ENCODE measurements at places on chromosomes 11 and 22.

DNA sequence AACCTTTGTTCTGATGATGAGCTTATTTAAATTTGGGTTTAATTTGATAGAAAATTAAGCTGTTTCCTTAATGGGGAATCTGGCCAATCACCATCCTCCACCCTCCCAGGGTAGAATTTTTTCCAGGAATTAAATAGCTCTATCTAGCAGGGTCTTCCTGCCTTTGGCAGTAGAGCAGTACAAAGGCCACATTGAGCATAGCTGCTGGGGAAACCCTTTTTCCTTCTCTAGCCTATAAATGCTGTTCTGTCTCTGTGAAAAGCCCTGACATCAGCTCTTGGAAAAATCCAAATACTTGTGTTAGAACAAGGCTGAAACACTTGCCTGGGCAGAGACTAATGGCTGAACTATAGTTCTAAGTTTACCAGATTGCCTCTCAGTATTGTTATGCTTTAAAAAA lies 55.1 kb downstream of the ARHGEF12 start:
- DNase-seq, result no peak
- H3K4me1 ChIP-seq, result peaks cover 4% of the 10 kb centered on the region
- H3K27ac ChIP-seq, result no peak overlapping the region

- no peak overlapping the region for H3K4me3 ChIP-seq
- no peak for DNase-seq
- peaks cover 3% of the 10 kb centered on the region for H3K4me1 ChIP-seq
- peaks cover 22% of the 10 kb centered on the region for H3K27me3 ChIP-seq
Observed at GRCh38 chr11:79018371-79018849, 422.4 kb downstream of the TENM4 start.

DNA sequence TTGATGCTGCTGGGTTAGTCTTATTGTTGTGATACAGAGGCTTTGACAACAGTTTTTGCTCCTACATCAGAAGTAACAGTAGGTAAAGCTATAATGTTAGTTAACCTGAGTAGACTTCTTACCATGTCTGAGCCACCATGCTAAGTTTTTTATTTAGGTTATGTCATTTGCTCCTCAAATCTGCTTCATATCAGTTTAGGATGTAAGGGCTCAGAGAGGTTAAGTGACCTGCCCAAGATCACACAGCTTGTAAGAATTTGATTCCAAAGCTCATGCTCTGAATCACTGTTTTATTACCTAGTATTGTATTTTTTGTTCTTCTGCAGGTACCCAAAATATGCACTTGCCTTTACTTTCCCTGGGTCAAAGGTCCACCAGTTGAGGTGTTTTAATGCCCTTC lies 161.7 kb downstream of the COMMD9 start:
- no peak overlapping the region for H3K27ac ChIP-seq
- no peaks in the 10 kb centered on the region for H3K36me3 ChIP-seq
- H3K27me3 ChIP-seq, result peaks cover 16% of the 10 kb centered on the region
- DNase-seq, result no peak
- no peaks in the 10 kb centered on the region for H3K4me1 ChIP-seq

DNA sequence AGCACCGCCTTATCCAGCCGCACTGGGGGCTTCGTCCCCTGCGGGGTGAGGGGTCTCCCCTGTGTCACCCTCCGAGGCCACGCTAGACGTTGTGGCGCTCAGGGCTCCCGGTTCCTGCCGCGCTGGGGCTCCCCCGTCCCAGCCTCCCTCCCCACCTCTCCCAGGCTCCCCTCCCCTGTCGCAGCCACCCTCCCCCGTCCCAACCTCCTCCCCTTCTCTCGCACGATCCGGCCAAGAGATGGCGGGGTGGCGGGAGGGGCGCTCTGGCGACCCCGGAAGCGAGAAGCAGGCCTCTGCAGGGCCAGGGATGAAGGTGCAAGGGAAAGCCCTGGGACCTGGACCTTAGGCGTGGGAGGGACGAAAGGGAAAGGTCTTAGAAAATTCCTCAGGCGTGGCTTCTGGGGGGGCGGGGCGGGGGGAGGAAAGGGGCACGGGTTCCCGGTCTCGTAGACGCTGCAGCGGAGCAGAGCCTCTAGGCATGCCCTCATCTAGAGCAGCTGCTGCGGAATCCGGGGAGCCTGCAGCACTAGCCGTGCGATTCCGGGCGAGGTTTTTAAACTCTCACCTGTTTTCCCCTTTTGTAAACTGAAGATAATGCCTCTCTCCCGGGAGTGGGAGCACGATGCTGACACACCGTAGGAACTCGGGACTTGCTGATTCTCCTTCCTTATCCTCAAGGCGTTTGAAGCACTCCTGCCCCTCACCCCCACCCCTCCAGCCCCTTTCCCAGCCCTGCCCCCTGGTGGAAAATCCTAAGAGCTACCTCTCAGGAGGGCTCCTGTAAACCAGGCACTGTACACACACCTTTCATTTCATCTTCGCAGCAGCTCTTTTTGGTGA lies 14.4 kb downstream of the KCNJ5 start:
- peak overlapping the region; percentile 70 for H3K4me3 ChIP-seq
- no peaks in the 10 kb centered on the region for H3K36me3 ChIP-seq

DNA sequence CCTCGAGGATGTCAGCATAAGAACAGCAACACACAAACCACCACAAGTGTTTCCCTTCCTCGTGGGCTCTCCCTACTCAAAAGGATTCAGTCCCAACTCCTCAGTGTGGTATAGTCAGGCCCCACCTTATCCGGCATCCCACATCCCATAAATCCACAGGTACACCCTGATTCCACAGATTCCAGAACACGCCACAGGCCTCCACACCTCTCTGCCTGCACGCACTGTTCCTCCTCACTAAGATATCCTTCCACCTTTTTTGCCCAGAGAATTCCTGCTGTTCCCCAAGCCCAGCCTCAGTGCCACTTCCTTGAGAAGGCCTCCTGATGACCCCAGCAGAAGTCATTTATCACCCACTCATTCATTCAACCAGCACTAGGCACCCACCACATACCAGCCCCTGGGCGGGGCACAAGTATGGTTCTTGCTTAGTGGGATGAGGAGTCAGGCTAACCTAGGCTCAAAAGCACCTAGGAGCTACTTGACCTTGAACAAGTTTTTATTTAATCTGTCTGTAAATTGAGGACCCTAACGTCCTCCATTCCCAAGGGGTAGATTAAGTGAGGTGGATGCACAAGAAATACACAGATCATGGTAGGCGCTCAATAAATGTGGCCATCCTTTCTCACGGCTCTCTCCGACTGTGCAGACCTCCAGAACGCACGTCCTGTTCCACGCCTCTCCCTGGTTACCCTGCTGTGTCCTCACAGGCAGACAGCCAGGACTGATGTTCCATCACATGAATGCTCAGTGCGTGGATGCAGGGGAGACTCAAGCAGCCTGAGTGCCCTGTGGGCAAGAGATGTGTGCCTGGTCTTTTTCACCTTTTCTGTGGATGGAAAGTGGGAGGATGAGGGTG lies 2.1 kb upstream of the KCNJ4 start:
- H3K4me1 ChIP-seq, result peaks cover 16% of the 10 kb centered on the region
- H3K36me3 ChIP-seq, result no peaks in the 10 kb centered on the region
- no peak overlapping the region for H3K27ac ChIP-seq
- H3K4me3 ChIP-seq, result peak overlapping the region; percentile 63
- no peak for DNase-seq
- H3K27me3 ChIP-seq, result peaks cover 82% of the 10 kb centered on the region

DNA sequence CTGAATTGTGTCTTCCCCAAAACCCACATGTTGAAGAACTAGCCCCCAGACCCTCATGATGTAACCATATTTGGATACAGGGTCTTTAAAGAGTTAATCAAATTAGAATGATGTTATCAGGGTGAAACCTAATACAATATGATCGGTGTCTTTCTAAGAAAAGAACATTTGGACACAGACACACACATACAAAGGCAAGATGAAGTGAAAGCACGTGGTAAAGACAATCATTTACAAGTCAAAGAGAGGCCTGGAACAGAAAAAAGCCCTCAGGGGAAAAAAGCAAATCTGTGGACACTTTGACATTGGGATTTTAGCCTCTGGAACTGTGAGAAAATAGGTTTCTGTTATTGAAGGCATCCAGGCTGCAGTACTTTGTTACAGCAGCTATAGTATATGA lies 733.4 kb downstream of the JRKL start:
- no peaks in the 10 kb centered on the region for H3K4me1 ChIP-seq
- H3K27me3 ChIP-seq, result no peaks in the 10 kb centered on the region
- no peak overlapping the region for H3K4me3 ChIP-seq
- H3K27ac ChIP-seq, result no peak overlapping the region
- DNase-seq, result no peak
- H3K36me3 ChIP-seq, result no peaks in the 10 kb centered on the region

DNA sequence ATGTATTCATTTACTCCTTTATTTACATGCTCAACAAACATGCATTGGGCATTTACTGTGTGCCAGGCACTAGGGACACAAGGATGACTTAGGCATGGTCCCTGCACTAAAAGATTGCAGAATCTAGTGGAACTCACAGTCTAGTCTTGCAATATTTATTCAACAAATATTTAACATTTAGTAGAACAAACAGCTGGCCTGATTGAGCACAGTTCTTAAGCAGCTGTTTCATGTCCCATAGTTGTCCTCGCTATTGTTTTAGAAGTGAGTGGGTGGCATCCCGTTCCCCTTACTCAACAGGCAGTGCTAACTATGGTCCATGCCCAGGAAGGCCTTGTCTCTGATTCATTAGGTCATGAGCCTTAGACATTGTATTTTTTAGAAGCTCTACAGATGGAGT lies 459.9 kb upstream of the CADM1 start:
- H3K4me3 ChIP-seq, result no peak overlapping the region
- H3K27ac ChIP-seq, result no peak overlapping the region
- no peaks in the 10 kb centered on the region for H3K36me3 ChIP-seq
- H3K4me1 ChIP-seq, result no peaks in the 10 kb centered on the region

GRCh38 chr11:9852465-9852864 lies 188.6 kb downstream of the SWAP70 start:
- H3K27me3 ChIP-seq, result no peaks in the 10 kb centered on the region
- no peak overlapping the region for H3K4me3 ChIP-seq
- no peak overlapping the region for H3K27ac ChIP-seq
- no peaks in the 10 kb centered on the region for H3K4me1 ChIP-seq
- peaks cover 22% of the 10 kb centered on the region for H3K36me3 ChIP-seq
- no peak for DNase-seq

- H3K27ac ChIP-seq, result no peak overlapping the region
- H3K36me3 ChIP-seq, result no peaks in the 10 kb centered on the region
- H3K4me1 ChIP-seq, result no peaks in the 10 kb centered on the region
- H3K4me3 ChIP-seq, result no peak overlapping the region
Observed at GRCh38 chr22:32961497-32961896, 96.7 kb downstream of the SYN3 start.

- H3K27me3 ChIP-seq, result no peaks in the 10 kb centered on the region
- peaks cover 46% of the 10 kb centered on the region for H3K4me1 ChIP-seq
- peaks cover 9% of the 10 kb centered on the region for H3K36me3 ChIP-seq
Observed at GRCh38 chr22:46058091-46058420, 81.1 kb upstream of the WNT7B start.

GRCh38 chr11:44199816-44200215 lies 104.3 kb downstream of the EXT2 start:
- H3K4me1 ChIP-seq, result no peaks in the 10 kb centered on the region
- H3K36me3 ChIP-seq, result peaks cover 75% of the 10 kb centered on the region
- H3K4me3 ChIP-seq, result no peak overlapping the region
- no peak for DNase-seq
- H3K27me3 ChIP-seq, result no peaks in the 10 kb centered on the region
- no peak overlapping the region for H3K27ac ChIP-seq

DNA sequence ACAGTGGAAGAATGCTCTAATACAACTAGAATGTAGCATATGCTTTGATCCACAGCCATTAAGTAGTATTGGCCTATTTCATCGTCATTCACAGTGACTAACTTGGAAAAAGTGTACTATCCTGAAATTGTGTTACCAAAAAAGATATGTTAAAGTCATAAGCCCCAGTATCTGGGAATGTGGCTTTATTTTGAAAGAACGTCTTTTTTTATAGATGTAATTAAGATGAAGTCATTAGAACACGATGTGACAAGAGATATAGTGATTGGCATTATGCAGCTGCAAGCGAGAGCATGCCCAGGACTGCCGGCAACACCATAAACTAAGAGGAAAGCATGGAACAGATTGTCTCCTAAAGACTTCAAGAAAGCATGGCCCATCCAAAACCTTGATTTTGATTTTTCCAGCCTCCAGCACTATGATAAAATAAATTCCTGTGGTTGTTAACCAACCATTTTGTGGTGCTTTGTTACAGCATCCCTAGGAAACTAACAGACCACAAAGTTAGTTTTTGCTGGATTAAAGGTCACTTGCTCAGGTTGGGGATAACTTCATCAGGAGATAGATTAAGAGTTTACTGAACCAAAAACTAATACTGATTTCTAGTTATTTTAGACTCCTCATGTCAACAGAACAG lies 870.6 kb upstream of the LRRC4C start:
- no peaks in the 10 kb centered on the region for H3K36me3 ChIP-seq
- no peaks in the 10 kb centered on the region for H3K4me1 ChIP-seq
- DNase-seq, result no peak
- no peak overlapping the region for H3K27ac ChIP-seq

GRCh38 chr11:106159836-106160235 lies 82.4 kb downstream of the AASDHPPT start:
- no peak for DNase-seq
- no peak overlapping the region for H3K4me3 ChIP-seq
- no peak overlapping the region for H3K27ac ChIP-seq
- H3K4me1 ChIP-seq, result no peaks in the 10 kb centered on the region

DNA sequence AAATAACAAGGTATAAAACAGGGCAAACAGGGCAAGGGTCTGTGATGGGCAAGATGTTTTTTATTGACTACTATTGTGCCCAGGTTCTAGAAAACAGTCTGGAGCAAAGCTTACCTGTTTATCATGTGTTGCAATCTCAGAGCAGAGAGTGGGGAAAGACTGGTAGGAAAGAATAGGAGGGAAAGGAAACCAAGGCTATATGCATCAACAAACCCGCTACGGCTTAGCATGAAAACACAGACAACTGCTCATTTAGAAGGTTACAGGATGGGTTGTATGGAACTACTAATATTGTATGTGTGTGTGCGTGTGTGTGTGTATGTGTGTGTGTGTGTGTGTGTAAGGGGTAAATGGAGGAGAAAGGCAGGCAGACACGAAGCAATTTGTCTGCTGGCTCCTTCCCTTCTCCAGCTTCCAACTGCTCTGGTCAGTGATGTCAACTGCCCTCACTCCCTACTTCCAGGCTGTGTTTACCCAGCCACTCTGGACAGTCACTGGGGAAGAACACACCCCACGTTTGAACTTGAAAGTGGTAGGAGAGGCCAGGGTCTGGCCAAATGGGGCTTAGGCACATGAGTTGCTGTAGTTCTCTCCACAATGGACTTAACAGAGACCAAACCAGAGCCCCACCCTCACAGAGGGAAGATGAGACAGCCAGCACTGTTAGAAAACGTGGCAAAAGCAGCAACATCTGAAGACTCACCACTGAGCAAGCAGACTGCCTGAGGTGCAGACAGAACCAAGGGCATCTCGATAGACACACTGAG lies 47.0 kb downstream of the GAB2 start:
- H3K4me3 ChIP-seq, result no peak overlapping the region
- no peak for DNase-seq
- no peaks in the 10 kb centered on the region for H3K4me1 ChIP-seq
- no peak overlapping the region for H3K27ac ChIP-seq

- H3K27me3 ChIP-seq, result no peaks in the 10 kb centered on the region
- no peaks in the 10 kb centered on the region for H3K4me1 ChIP-seq
Observed at GRCh38 chr22:49562685-49563249, 264.9 kb downstream of the BRD1 start.

All from activated T-cell treated with anti-CD3 and anti-CD28 coated beads, Interleukin-2, amount 50 U/mL, for 24 hours (primary cell).